ENCODE measurements at places on chromosomes 3 and 15.

GRCh38 chr3:195701042-195701915 lies 19.5 kb upstream of the MUC20 start:
- DNase-seq = peak; percentile 13

GRCh38 chr3:146546366-146546965 lies 2.1 kb upstream of the PLSCR1 start:
- DNase-seq = no peak

DNA sequence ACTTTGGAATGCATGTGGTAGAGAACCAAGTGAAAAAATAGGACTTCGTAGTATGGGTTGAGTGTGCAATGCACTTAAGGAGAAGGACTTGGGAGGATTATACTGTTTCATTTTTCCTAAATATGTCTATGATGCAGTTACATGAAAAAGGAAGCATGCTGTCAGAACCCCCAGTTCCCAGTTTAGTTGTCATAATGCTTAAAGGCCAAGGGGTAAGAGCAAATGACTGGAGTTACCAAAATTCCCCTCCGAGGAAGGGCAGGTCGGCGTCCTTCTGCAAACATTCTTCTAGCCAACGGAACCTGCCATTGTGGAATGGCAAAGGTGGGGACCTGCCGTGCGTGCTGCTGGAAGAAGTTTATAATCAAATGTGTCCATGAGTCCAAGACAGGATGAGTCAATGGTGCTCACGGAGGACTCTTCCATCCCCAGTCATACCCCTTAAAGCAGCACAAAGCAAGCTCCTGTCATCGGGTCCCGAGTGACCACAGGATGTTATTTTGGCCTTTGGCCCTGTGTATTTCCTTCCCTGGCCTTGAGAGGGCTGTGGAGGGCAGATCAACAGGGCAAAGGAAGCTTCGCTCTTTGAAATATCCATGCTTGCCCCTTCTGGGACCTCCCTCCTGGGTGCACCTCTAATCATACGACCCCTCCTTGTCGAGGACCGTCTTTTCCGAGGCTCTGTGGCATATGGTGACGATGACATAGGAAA lies 93.2 kb downstream of the SLCO3A1 start:
- DNase-seq = peak; percentile 76

DNA sequence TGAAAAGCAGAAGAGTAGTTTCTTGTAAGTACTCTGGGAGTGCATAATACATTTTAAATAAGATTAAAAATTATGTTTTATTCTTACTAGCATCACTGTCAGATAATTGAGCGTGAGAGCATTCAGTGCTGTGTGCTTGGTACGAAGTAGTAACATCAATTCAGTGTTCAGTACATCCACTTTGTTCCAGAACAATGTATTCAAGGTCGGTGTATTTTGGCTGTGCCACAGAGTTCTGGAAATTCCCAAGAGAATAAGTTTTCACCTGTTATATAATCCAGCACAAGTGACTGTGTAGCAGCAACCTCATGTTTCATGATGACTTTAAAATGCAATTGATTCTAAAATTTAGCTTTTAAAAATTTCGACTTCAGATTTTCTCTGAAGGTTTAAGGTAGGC lies 130.6 kb downstream of the IGF1R start:
- DNase-seq = no peak

- DNase-seq = no peak
Measured at GRCh38 chr3:56277236-56277635, 191.0 kb downstream of the ERC2 start.

GRCh38 chr3:141330235-141330634 lies 38.1 kb upstream of the ZBTB38 start:
- DNase-seq = no peak
